ENCODE measurements at places on chromosomes 7 and 10.

GRCh38 chr10:78214955-78215354 is 181.3 kb downstream of the RPS24 start:
- DNase-seq: no peak

GRCh38 chr10:93431361-93431760 is 50.8 kb downstream of the MYOF start:
- DNase-seq: no peak

DNA sequence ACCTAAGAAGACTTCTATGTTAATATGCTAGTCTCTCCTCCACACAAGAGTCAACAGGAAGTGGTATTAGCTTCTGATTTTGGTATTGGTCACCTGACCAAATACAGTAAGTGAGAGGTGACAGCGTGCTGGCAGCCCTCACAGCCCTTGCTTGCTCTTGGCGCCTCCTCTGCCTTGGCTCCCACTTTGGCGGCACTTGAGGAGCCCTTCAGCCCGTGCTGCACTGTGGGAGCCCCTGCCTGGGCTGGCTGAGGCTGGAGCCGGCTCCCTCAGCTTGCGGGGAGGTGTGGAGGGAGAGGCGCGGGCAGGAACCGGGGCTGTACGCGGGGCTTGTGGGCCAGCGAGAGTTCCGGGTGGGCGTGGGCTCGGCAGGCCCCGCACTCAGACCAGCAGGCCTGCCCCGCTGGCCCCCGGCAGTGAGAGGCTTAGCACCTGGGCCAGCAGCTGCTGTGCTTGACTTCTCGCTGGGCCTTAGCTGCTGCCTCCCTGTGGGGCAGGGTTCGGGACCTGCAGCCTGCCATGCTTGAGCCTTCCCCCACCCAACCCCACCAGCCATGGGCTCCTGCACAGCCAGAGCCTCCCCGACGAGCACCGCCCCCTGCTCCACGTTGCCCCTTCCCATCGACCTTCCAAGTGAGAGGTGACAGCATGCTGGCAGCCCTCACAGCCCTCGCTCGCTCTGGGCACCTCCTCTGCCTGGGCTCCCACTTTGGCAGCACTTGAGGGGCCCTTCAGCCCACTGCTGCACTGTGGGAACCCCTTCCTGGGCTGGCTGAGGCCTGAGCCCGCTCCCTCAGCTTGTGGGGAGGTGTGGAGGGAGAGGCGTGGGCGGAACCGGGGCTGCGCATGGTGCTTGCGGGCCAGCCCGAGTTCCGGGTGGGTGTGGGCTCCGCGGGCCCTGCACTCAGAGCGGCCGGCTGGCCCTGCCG is 4.2 kb upstream of the ACSL5 start:
- DNase-seq: no peak

GRCh38 chr7:50795253-50795652 is 12.6 kb upstream of the GRB10 start:
- no peak for DNase-seq

DNA sequence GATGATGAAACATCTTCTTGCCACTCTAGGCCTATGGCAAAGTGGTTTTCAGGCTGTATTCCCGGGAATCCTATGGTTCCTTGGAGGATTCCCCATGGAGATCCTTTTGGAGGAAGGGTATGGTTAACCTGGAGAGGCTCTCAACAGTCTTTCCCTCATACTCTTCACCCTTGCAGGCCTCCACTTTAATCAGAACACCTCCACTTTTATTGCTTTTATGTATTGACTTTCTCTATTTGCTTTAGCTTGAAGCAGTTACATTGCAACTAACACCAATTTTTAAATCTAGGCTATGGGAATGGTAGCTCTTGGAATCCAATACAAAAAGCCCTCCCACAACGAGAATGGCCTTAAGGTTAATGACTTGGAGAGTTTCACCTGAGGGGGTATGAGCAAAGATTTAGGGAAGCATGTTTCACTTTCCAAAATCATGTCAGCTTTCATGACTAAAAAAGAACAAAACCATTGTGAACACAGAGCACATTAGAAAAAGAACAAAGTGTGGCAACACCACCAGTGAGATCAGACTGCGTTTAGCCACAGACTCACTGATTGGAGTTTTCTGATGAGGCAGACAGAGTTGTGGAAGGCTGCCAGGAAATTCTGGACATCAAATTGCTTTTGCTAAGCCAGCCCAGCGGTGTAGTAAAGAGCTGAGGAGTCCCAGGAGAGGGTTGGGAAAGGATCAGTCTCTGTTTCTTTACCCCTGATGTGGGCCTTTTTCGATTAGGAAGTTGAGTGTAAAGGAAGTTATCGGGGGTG is 130.4 kb upstream of the BMPER start:
- peak; percentile 26 for DNase-seq

DNA sequence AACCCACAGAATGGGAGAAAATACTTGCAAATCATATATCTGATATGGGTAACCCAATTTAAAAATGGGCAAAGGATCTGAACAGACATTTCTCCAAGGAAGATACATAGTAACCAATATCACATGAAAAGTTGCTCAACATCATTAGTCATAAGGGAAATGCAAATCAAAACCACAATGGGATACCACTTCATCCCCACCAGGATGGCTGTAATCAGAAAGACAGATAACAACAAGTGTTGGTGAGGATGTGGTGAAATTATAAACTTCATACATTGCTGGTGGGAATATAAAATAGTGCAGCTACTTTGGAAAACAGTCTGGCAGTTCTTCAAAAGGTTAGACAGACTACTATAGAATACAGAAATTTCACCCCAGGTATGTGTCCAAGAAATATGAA is 19.3 kb downstream of the AOC1 start:
- DNase-seq: no peak

- no peak for DNase-seq
Measured at GRCh38 chr10:71970331-71970730, 6.1 kb downstream of the CHST3 start.

- DNase-seq: no peak
Measured at GRCh38 chr7:57426629-57427003, 23.4 kb upstream of the ZNF716 start.

DNA sequence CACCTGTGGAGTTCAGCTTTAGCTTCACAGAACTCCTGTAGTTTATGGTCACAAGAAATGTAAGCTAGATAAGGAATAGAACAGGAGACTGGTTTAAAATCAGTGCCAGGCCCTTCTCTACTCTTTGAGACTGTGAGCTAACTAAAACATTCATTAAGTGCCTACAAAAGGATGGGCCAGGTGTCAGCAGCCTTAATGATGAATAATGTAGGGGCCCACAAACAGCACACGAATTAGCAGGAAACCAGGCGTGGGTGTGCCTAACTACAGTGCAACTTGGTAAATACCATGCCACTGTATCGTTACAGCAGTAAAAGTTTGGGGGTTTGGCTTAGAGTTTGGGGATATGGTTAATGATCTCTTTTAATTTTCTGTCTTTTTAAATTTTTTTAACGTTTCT is 6.1 kb upstream of the ABLIM1 start:
- DNase-seq: no peak
